ENCODE measurements at places on chromosomes 12 and 14.

DNA sequence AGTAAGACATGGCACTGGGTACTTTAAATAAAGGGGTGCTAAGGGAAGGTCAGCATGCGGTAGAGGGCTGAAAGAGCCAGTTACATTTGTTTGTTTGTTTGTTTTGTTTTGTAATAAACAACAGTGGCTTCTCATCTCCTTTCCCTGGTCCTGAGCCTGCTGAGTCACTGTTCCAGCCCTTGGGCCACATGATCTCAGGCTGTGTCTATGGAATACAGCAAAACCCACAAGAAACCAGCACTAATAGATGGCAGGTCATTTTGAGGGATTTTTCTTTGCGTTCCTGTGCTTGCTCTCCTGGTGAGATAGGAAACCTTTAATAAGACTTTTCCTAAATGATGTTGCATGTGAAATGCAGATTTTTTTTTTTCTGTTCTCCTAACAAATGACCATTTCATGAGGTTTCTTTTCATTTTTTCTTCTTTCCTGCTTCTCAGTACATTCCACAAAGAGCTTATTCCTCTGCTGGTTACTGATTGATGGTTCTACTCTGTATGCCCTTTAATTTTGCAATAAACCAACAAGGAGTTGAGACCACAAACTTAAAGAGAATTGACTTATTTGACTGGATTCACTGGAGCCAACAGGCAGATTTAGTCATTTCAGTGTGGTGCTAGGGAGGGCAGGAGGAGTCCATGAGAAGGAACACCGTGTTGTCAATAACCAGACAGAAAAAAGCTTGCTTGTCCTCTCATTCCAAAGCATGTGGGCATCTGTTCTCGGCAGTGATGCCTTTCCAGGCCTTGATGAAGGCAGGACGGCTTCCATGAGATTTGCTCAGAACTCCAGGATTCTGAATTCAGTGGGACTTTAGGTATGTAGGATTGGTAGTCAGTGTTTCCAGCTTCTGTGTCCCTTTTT, 459.2 kb downstream of the RAD51B start:
- ATAC-seq = peak; percentile 43

GRCh38 chr12:132236930-132237771, 92.2 kb downstream of the GALNT9 start:
- peak; percentile 57 for ATAC-seq

GRCh38 chr14:88630565-88630964, 67.7 kb downstream of the ZC3H14 start:
- ATAC-seq = peak; percentile 70

DNA sequence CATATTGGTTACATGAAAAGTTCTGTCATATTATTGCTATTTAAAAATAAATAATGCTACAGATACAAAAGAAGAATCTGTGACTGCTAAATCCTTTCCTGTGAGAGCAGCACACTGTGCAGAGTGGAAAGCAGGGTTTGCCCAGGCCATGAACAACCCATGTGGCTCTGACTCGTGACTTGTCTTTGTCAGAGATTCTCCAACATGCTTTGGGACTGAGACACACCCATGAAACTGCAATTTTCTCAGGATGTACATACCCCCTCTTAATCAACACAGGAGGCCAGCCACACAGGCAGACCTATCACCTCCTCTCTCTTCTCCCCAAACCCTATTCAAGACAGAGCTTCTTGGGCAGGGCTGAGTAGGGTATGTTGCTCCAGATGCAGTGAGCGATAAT, 96.8 kb upstream of the NTF3 start:
- ATAC-seq = no peak

GRCh38 chr12:57834086-57834876, 12.2 kb downstream of the CTDSP2 start:
- ATAC-seq = no peak

- no peak for ATAC-seq
Measured at GRCh38 chr14:100696590-100696989, 30.1 kb upstream of the DLK1 start.

DNA sequence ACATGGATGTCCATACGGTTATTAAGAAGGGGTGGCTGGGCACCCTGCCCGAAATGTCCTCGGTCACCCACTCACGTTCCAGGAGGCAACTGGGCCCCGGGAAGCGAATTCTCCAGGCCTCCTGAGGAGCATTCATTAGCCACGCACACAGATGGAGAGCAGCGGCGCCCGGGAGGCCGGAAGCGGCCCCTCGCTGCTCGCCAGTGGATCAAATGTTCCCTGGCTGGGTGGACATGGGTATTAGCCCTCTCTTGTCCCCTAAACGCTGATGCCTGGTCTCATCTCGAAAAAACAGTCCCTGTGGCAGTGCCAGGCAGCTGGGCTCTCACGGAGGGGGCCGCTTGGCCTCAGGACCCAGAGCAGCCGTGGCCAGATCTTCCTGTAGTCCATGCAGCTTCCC, 59.0 kb upstream of the DLK1 start:
- no peak for ATAC-seq

- ATAC-seq = no peak
Measured at GRCh38 chr14:89477391-89477790, 60.4 kb upstream of the FOXN3 start.

DNA sequence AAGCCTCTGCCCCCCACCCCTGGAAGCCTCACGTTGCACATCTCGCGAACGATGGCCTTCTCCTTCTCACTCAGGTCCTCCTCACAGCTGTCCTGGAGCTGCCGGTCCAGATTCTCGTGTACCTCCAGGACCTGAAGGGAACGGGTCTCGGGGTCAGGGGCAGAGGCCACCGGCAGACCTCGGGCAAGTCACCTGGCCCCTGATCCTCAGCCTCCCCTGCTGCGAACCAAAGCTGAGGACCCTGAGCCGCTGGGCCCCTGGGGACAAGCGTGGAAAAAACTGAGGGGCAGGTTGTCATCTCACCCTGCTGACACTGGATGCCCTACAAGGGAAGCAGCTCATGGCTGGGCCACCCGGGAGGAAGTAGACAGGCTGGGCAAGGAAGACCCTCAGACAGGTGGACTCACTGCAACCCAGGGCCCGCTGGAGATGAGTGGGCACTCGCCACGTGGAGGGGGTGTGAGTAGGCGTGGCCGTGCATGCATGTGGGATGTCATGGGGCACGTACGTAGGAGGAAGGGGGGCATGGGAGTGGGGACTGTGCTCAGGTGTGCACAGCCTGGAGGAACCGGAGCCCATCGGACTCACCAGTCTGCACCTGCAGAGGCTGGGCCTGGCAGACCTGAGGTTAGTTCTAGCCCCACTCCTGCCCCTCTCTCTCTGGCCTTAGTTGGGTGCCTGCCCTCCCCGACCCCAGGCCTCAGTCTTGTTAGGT, 35.1 kb downstream of the CCNK start:
- ATAC-seq = no peak
